ENCODE measurements at places on chromosomes 7 and 10.
A peak's percentile ranks its signal among the peaks of the same experiment; 100 is the strongest.

GRCh38 chr7:127888411-127888810 is 142.8 kb downstream of the LRRC4 start:
- DNase-seq: no peak

DNA sequence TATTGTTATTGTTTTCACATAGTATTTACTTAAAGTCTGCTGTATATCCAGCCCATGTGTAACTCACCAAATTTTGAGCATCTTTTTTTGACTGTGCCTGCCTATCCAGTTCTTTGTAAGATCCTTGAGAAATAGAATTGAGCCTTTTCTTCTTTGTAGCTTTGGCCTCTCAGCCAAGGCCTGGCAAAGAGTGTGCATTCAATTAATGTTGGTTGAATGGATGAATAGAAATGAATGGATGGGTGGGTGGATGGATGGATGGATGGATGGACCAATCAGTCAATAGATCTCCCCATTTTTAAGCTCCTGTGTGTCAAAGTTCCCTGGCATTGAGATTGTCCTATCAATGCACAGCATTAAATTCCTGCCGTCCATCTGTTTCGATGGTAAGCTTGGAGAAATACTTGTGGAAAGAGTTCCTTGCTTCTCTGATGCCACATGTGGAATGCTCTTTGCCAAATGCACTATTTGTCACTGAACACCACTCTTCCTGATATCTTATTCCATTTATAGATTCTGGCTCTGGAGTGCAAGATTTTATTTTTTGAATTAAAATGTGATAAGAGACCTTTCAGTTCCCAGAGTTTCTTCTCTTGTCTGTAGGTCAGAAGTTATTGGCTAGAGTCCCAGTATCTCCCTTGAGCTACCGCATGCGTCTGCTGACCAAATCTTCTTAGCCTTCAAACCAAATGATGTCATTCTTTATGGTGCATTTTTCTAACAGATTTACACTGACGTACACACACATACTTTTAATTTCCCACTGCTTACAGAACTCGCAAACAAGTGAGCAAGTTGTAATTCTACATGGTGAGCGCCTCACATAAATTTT is 20.7 kb upstream of the ADRB1 start:
- DNase-seq: no peak

GRCh38 chr7:99898836-99899235 is 20.5 kb downstream of the TRIM4 start:
- no peak for DNase-seq

GRCh38 chr10:124221356-124222317 is 128.2 kb upstream of the CHST15 start:
- DNase-seq: peak; percentile 74

DNA sequence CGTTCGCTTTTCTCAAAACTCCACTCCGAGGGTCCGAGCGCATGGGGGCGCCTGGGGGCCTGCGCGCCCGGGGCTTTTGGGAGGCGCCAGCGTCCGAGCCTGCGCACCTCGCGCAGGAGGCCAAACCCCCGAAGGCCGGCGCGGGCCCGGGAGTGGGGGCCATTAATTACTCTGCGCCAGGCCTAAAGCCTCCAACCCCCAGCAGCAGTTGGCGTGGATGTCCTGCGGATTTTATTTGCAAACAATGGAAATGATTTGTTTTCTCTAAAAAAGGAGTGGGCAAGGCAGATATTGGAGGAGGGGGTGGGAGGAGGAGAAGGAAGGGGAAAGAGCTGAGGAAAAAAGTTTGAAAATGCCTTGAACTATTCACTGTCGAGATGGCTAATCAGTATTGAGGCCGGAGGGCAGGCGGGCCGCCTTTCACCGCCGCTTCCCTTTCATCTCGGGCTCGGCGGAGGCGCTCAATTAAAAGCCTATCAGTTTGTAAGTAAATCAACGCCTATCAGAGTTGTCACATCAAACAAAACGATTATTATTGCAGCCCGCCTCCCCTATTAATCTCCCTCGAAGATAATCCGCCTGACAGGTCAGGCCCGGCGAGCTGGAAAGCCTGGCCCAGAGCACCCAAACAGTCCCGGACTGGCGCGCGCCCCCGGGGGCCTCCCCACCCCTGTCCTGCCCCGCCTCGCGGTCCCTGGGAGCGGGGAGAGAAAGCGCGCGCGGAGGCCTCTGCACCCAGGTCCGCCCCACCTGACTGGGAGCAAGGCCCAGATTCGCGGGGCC is 3.4 kb upstream of the ZNF503 start:
- peak; percentile 35 for DNase-seq

DNA sequence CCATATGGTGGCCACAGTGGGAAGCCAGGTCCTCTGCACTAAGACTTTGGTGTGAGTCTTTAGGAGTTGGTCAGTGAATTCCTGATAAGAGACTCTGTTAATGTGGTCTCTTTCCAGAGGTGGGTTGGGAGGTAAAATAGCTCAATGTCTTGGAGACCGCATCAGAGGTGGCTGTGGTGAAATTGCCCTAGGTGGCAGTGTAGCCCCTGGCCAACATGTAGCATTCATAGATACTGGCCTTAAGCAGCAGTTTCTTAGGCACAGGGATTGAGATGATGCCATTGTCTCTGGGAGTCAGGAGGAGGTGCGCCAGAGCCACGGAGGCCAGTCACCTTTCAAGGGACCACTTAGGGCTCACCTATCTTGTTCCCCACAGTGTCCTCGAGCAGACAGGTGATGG is 202.8 kb downstream of the CREB5 start:
- DNase-seq: no peak

GRCh38 chr7:75885036-75885435 is 6.2 kb downstream of the RHBDD2 start:
- DNase-seq: no peak

DNA sequence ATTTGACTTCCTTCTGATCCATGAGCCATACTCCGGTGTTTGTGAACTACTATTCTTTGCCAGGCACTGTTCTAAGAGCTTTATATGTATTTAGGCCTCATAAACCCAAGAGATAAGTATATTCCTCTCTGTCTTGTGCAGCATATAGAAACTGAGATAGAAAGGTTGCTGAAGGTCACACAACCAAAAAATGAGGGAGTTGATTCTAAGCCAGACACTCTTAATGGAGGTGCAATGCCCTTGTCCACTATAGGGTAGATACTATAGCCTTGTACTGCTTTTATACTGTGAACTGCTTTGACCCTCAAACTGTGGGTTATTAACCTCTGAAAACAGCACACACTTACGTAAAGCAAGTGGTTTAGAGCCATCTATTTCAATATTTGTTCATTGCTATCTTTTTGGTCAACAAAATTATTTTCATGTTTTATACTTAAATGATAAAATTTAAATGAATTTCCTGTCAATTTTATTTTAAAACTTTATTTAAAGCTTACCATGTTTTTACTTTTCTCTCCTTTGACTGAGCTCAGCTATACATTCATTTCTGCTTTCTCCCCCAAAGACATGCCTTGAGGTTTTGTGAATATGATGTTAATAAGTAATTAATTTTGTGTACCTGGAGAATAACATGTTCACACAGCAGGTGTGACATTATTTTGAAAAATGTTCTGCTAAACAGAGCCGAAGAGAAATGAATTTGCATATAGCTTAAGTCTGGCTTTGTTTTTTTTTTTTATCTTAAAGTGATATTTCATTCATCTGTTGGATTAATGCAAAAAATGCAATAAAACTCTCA is 687.3 kb downstream of the DNAJB9 start:
- DNase-seq: no peak

GRCh38 chr7:155959894-155960293 is 147.6 kb upstream of the SHH start:
- DNase-seq: no peak

DNA sequence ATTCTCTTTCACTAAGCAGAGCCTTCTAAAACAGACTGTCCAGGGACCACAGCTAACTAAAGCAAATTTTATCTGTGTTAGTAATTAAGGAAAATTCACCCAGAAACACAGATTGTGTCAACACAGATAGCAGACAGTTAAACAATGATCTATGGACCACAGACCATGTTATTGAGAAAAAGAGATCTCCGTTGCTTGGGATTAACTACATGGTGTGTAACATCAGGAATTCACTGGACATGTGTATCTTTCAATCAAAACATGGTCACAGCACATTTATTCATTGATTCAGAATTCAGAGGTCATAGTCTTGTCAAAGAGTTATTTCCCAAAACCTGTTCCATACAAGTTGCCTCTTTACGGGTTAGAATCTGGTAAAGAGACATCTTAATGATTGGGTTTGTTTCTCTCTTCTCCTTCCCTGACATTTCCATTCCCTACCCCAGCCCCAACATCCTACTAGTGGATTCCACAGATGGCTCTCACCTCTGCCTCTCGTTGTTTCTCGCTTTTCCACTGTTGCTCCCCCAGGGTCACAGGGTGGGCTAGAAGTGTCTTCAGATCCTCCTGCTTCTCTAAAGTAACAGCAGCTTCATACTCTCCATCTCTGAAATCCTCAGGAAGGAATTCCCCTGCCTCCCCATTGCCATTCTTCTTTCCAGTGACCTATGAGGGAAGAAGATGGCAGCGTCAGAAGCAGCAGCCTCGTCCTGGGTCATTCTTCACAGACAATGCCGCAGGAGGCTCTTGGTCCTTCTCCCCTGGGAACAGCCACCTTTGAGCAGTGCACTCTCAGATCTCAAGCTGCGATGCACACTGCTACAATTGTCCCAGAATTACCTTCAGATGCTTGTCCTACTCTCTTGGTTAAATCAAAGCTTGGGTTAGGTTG is 958 bp downstream of the ANKRD1 start:
- DNase-seq: no peak

GRCh38 chr10:31593124-31593523 is 274.1 kb downstream of the ZEB1 start:
- no peak for DNase-seq

GRCh38 chr7:30214651-30215137 is 69.7 kb upstream of the ZNRF2 start:
- no peak for DNase-seq

- no peak for DNase-seq
These were observed 257.0 kb downstream of the OTUD1 start for GRCh38 chr10:23695825-23696420.

- no peak for DNase-seq
These were observed 20.9 kb upstream of the CYP3A43 start for GRCh38 chr7:99806839-99807478.

DNA sequence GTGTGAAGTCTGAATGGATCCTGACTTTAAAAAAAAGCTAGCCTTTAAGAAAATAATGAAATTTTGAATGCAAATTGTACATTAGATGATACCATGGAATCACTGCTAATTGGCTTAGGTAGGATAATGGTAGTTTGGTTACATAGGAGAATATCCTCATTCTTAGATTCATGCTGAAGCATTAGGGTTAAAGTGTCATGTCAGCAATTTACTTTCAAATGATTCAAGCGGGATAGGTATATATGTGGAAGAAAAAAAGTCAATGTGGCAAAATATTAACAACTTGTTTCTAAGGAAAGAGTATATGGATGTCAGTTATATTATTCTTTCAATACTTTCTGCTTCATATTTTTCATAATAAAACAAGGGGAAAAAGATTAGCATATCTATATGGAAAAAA is 7.5 kb downstream of the HIBADH start:
- no peak for DNase-seq

Data from GM20000 (cell line).